Activated CD8-positive, alpha-beta memory T cell treated with anti-CD3 and anti-CD28 coated beads for 36 hours (primary cell): ENCODE measurements at places on chromosomes 11 and 22. TPM values are rescaled to one million over a fixed set of nuclear protein-coding genes. Genes with fewer than 3 reads are reported as not detected.

PTGDR2 gene
- total RNA-seq: 0.19 TPM

MRGPRX3 gene
- not detected for total RNA-seq

CELSR1 gene
- total RNA-seq: 0.10 TPM

SLC35E4 gene
- total RNA-seq: 6.8 TPM

OR8G1 gene
- not detected for total RNA-seq

MMP7 gene
- total RNA-seq: not detected

ARHGAP8 gene
- total RNA-seq: 0.82 TPM

AQP11 gene
- 0.55 TPM for total RNA-seq

PAK1 gene
- total RNA-seq: 35.2 TPM

BLID gene
- total RNA-seq: not detected

RIMBP3C gene
- total RNA-seq: not detected

RAC2 gene
- 521 TPM for total RNA-seq

SYCE3 gene
- total RNA-seq: not detected

KCNJ11 gene
- total RNA-seq: 1.1 TPM

ESRRA gene
- 58.3 TPM for total RNA-seq

FADS3 gene
- 8.2 TPM for total RNA-seq

HEPN1 gene
- not detected for total RNA-seq

CD6 gene
- 209 TPM for total RNA-seq

THRSP gene
- not detected for total RNA-seq

EHF gene
- not detected for total RNA-seq

CAVIN3 gene
- 45.0 TPM for total RNA-seq

ACR gene
- total RNA-seq: not detected

MRGPRX4 gene
- not detected for total RNA-seq

SF3B2 gene
- total RNA-seq: 261 TPM

TRAF6 gene
- 11.7 TPM for total RNA-seq

SYT12 gene
- total RNA-seq: not detected

MS4A7 gene
- total RNA-seq: not detected

MAPK8IP2 gene
- total RNA-seq: 0.11 TPM
